ENCODE measurements at places on chromosomes 2 and 18. TPM values are rescaled to one million over a fixed set of nuclear protein-coding genes. Genes with fewer than 3 reads are reported as not detected.

DNA sequence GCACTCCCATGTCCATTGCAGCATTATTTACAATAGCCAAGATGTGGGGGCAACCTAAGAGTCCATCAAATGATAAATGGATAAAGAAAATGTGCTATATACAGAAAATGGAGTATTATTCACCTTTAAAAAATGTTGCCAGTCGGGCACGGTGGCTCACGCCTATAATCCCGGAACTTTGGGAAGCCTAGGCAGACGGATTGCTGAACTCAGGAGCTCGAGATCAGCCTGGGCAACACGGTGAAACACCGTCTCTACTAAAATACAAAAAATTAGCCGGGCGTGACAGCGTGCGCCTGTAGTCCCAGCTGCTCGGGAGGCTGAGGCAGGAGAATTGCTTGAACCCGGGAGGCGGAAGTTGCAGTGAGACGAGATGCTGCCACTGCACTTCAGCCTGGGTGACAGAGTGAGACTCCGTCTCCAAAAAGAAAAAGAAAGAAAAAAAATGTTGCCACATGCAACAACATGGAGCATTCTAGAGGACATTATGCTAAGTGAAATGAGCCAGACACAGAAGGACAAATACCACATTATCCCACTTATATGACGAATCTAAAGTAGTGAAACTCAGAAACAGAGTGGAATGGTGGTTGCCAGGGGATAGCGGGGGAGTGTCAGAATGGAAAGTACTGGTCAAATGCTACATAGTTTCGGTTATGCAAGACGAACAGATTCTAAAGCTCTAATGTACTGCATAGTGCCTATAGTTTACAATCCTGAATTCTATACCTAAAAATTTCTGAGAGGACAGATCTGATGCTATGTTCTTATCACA, 1385.6 kb upstream of the TMEFF2 start:
- DNase-seq: no peak

DNA sequence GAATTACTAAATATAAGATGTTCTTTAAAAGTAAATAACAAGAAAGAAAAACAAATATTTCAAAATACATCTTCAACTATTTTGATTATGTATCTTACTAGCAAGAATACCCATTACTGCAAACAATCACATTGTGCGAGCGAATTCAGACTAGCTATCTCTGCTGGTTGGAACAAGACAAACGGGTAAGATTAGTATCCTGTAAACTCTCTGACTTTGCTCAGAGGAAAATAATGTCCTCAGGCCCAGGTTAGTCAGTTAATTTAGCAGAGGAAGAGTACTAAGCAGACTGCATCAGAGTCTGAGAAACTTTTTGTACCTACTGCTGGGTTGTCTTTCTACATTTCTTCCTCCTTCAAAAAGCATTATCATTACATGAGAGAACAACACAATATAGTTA, 50.4 kb upstream of the MCM6 start:
- DNase-seq: no peak

DNA sequence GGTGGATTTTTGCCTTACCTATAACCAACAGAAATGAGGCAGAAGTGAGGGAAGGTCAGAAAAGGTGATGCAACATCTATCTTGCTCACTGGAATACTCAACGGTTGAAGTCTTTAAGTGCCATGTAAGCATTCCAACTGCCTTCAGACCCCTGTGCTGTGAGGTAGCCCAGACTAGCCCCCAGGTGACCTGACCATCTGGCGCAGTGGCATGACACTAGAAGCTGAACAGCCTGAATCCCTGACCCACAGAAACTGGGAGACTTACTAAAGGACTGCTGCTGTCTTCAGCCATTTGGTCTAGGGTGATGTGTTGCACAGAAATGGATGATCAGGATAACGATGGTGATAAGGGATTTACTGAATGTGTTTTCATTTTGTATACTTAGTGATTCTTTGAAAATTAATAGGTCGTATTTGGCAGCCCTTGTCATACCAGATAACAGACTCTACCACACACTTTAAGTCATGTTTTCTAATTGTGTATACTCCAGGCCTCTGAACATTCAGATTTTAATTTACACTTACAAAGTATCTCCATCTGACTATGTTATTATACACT, 161.5 kb downstream of the STK39 start:
- no peak for DNase-seq

RPRM gene
- total RNA-seq: not detected

GRCh38 chr2:31387850-31388249, 26.7 kb downstream of the XDH start:
- DNase-seq: no peak

- DNase-seq: no peak
Observed at GRCh38 chr2:47509250-47509649, 106.3 kb downstream of the MSH2 start.

GRCh38 chr2:209937893-209938292, 64.5 kb upstream of the RPE start:
- DNase-seq: no peak

DNA sequence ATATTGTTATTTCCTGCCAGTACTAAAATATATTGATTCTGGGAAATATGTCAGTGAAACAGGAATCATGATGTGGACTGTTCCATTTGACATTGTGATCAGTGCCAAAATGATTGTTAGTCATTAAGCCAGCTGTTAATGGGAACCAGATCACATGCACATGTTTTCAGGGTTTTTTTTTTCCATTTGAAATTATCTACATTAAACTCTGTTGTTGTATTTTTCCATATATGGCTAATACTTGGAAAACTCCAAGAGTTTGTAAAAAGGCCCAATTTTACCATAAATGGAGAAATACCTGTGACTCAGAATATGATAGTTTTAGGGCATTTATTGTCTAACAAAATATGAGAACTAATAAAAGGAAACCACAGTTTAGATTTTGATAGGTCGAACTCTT, 13.4 kb downstream of the ITGAV start:
- DNase-seq: no peak

C2orf80 gene
- not detected for total RNA-seq

TWIST2 gene
- total RNA-seq: 0.17 TPM

DNA sequence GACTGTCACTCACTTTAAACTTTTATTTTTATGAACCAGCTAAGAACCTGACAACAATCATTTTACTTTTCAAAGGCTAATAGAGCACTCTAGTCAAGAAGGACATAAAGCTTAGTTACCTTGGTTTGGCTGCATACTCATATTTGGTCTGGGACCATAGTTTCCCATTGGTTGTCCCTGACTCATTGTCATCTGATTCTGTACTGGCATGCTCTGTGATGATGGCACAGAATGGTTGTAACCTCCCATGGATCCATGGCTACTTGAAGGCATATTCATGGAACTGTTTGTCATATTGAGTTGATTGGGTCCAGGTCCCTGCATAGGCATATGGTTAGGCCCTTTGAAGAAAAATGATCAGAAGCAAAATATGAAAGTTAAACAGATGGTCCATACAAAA, 37.9 kb downstream of the SS18 start:
- no peak for DNase-seq

FANCL gene
- 26.1 TPM for total RNA-seq

EGR4 gene
- total RNA-seq: not detected

DNER gene
- total RNA-seq: not detected

- no peak for DNase-seq
Observed at GRCh38 chr2:31109633-31110192, 28.5 kb downstream of the GALNT14 start.

GRCh38 chr2:150872756-150873395, 385.4 kb upstream of the RND3 start:
- DNase-seq: no peak

DNA sequence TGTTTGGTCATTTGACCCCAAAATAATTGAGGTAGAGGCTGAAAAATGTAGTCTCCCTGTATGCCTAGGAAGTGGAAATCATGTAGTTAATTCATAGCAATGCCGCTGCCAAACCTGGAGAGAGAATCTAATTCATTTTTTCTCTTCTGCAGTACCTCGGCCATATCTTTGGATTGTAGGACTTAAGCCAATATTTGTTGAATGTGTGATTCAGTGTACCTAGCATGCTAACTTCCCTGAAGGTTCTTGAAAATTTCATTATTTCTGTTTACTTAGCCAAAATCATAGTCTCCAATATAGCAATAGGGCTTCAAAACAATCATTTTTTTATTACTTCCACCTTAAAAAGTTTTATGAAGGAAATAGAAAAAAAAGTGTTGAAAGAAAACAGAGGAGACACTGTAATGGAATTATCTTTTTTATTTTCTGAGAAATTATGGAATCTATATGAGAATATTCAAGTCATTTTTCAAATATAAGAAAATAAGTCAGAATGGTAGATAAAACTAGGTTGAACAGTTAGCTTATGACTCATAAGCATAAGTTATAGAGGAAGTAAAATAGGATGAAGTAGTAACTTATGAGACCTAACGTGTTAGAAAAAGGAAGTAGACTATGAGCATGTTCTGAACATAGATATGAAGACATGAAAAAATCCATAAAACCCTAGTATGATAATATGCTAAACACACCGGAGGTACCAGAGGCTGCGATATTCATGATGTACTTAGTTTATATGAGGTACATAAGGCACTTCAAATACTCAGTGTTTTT, 35.2 kb upstream of the CDH19 start:
- no peak for DNase-seq

- no peak for DNase-seq
Observed at GRCh38 chr2:241739651-241740050, 5.2 kb downstream of the D2HGDH start.

DNA sequence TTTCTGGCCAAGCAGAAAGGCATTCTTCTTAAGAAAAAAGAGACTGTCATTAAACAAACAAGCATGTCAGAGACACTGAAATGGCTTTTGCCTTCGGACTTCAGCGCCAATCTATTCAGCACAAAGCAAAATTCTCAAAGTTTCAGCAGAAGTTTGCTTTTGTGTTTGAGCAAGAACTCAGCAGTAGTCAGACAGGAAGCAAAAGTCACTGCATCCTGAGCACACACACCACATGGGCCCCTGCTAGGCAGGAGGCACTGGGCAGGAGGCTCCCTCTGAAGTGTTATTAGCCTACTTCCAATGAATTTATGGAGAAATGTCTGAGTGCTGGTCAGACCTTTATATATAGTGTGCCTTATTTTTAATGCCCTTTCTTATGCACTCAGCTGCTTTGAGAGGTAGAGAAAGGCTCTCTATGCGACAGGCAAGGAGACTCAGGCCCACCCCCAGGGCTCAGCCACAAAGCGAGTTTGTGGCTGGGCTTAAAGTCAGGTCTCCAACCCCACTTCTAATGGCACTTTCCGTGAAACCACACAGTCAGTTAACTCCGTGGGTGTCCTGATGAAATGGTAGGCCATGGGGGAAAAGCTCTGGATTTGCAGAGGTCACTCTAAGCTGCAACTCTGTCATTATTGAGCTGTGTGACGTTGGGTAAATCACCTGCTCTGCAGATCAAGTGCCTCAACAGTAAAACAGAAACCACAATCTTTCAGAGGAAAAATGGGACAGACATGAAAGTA, 161.0 kb upstream of the TMEM200C start:
- no peak for DNase-seq

SEPTIN2 gene
- total RNA-seq: 119 TPM

ARHGAP15 gene
- 14.9 TPM for total RNA-seq

DNA sequence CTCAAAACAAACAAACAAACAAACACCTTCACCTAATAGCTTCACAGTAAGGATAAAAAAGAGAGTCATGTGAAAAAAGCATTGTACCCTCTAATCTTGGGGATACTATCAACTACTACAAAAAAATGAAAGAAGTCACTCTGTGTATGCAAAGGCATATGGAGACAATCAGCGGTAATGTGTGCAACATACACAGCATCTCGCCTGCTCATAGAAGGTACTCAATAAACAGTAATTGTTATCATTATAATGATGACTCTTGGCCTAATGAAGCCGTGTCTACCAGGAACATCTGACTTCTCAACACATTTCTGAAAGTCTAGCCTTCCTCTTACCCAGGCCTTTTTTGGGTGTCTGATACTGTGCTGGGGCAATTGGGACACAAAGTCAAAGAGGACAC, 55.3 kb downstream of the MYCN start:
- no peak for DNase-seq

KIAA2012 gene
- under 0.01 TPM for total RNA-seq

GRCh38 chr2:149894760-149895159, 307.2 kb upstream of the MMADHC start:
- DNase-seq: no peak

DNA sequence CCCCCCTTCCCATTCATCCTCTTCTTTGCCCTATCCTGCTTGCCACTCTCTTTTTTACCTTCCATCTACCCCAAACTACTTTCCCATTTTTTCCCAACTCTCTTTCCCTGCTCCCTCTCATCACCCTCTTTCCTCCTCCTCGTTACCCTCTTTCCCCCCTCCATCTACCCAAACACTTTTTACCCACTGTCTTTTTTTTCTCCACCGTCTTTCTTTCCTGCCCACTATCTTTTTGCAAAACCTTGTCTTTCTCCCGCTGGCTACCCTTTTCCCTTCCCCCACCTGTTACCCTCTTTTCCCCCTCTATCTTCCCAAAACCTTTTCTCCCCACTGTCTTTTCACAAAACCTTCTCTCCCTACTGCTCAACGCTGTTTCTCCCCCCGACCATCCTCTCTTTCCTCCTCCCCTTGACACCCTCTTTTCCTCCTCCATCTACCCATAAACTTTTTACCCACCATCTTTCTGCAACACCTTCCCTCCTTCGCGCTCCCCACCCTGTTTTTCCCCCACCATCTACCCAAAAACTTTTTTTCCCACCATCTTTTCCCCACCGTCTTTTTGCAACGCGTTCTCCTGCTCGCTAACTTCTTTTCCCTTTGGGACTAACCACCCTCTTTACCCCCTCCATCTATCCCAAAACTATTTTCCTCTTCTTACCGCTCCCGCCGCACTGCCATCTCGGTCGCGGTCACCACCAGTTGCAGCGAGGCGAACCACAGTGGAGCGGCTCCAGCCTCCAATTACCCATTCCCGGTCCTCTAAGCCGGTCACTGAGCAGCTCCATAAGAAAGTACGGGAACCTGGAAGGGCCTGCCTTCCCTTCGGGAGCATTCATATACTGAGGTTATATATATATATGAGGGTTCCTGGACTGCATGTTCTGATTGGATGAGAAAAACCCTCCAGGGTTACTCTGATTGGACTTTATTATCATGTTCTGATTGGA, 15.0 kb downstream of the CCDC74A start:
- no peak for DNase-seq

PPP4R3B gene
- total RNA-seq: 57.7 TPM

GRCh38 chr2:9238591-9239326, 32.1 kb downstream of the ASAP2 start:
- no peak for DNase-seq
